Pancreas (tissue), 10 donors: ENCODE measurements at places on chromosomes 4 and X.
A peak's percentile ranks its signal among the peaks of the same experiment; 100 is the strongest.

- no peak overlapping the region for H3K27ac ChIP-seq
- no peak for DNase-seq
- H3K27me3 ChIP-seq: no peaks in the 10 kb centered on the region
Measured at GRCh38 chr4:184771416-184771815, 37.5 kb upstream of the CENPU start.

GRCh38 chrX:2609431-2610238, 81.5 kb upstream of the CD99 start:
- peak overlapping the region; percentile 85 for H3K4me3 ChIP-seq
- DNase-seq: no peak
- no peaks in the 10 kb centered on the region for H3K27me3 ChIP-seq
- no peaks in the 10 kb centered on the region for H3K36me3 ChIP-seq
- peak overlapping the region; percentile 61 for H3K27ac ChIP-seq

GRCh38 chr4:32031026-32031425, 1310.9 kb downstream of the PCDH7 start:
- H3K4me1 ChIP-seq: no peaks in the 10 kb centered on the region
- no peak overlapping the region for H3K27ac ChIP-seq

GRCh38 chr4:152894673-152895072, 41.5 kb upstream of the FHDC1 start:
- no peak for DNase-seq
- no peaks in the 10 kb centered on the region for H3K27me3 ChIP-seq

DNA sequence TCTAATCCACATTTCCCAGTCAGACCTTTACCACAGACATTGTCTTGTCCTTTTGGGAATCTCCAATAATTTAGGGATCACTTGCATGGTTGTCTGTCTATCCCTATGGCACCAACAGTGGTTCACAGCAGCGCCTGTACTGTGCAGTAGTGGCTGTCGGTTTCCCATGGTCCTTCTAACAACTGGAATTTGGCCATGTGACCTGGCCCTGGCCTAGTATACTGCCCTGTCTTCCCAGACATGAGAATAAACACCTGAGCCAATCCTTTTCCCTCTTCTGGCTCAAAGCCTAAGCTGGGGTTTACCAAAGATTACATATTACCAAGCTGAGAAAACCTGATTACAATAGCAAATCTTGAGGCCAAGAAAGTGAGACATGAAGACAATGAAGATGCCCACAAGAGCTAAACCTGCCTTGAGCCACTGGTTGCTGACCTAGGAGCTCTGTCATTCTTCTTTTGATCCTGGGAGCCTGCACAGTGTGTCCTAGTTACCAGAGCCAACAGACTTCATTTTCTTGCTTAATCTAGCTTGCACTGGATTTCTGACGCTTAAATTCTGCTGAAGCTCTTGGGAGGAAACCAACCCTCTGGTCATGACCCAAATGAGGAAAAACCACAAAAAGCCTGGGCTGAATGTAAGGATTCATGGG, 92.1 kb downstream of the SCD5 start:
- no peaks in the 10 kb centered on the region for H3K27me3 ChIP-seq
- H3K27ac ChIP-seq: no peak overlapping the region
- DNase-seq: peak; percentile 52
- no peak overlapping the region for H3K4me3 ChIP-seq
- H3K4me1 ChIP-seq: peaks cover 18% of the 10 kb centered on the region
